ENCODE measurements at places on chromosomes 13 and 19.

DNA sequence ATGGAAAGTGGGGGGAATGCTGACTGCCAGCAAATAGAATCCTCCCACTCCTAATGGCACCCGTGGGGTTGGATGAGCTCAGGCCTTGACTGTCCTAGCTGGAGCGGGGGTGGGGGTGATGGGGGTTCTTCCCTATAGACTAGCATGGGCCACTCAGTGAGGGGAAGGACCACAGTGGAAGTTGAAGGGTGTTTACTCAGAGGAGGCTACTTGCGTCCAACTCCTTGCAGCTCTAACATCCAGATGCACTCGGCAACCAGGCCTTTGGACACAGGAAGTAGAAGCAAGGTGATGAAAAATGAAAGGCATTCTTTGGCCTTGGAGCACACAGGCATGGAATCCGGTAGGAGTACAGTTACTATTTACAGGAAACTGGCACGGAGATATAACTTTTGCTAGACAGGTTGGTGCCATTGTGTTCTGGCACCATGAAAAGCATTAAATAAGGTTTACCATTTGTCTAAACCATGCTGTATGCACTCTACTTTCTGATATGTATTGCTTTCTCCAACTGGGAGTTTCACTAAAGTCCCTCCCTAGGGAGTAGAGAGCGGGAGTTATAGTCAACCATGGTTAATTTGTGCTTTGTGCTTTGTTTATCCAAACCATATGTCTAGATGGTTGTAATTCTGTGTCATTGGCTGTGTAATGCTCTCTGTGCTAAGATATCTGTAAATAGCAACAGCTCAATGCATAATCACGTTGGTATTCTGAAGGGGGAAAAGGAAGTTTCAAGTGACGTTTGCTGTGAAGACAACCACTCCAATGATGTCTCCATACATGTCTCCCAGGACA is 125.3 kb downstream of the TSHZ3 start:
- no peak for DNase-seq

DNA sequence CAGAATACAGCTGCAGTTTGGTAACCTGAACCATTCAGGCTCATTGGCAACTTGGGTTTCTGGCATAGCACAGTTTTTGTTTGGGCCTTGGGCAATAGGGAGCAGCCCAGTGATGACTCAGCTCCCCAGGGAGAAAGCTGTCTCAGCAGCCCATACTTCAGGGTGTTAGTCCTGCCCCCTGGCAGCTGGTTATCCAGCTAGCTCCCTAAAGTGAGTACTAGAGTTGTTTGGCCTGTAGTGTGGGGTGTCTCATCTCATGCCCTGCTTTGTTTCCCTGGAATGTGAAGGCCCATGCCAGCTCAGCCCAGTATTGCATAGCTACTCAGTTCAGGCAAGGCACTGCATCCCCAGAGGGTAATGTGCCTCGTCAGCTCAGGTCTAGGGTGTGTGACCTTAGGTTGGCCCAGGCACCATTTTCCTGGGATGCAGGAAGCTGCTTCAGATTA is 18.2 kb upstream of the ZNF543 start:
- DNase-seq: no peak

DNA sequence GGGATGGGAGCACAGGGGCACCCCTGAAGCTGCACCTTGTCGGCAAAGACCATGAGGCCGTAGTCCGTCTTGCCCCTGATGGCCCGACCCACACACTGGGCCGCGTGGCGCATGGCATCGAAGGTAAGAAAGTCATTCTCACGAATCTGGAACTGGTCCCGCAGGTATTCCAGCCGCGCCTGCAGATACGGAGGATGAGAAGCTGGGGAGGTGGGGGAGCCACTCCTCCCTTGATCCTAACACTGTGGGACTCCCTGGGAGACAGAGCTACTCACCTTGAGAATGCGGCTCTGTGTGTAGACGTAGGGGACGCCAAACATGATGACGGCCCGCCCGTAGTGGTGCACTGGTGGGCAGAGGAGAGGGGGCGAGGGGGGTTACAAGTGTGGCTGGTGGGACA is 11.9 kb downstream of the KLC3 start:
- DNase-seq: no peak

DNA sequence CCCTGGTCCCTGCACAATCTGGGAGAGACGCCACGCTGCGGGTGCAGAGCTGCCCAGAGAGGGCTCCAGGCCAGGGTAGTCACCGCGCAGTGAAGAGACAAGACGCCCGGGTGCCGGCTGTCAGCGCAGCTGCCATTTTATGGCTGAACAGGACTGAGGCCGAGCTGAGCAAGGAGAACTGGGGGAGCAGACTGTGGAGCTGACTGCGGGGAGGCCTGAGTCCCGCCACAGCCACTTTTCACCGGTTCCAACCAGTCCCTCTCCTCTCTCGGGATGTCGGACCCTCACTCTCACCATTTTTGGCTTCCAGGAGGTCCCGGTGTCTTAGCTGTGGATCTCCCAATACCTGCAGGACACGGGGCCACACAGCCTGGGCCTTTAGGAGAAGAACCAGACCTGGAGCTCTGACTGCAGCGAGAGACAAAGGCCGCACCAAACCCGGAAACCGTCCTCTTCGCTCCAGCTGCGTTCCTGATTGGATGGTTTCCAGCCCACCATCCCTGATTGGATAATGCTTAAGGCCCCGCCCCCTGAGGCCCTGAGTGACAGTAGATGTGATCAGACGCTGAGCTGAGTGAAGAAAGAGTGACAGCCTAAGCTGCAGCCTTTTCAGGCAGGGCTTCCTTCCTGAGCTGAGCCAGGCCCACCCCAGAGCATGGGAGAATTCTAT is at the start of gene ZNF626:
TSS of gene ZNF626 (minus strand) at position 422 of the 670 bp plus-strand sequence. CDS start at position 297, 125 bp downstream.
- peak; percentile 76 for DNase-seq

GRCh38 chr19:17555929-17556813 is 722 bp downstream of the COLGALT1 start:
- DNase-seq: no peak

DNA sequence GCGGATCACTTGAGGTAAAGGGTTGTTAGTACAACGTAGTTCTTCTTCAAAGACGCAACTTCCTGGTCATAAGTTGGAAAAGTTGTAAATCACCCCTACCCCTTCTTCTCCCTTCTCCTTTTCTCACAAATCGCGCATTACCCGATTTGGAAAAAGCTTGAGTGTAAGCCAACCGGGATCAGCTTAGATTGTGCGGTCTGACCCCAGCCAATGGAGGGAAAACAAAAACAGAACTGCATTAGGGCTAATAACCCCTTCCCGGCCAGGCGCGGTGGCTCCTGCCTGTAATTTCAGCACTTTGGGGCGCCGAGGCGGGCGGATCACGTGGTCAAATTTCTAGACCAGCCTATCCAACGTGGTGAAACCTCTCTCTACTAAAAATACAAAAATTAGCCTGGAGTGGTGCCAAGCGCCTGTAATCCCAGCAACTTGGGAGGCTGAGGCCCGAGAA is 806 bp downstream of the ZNF90 start:
- DNase-seq: no peak

DNA sequence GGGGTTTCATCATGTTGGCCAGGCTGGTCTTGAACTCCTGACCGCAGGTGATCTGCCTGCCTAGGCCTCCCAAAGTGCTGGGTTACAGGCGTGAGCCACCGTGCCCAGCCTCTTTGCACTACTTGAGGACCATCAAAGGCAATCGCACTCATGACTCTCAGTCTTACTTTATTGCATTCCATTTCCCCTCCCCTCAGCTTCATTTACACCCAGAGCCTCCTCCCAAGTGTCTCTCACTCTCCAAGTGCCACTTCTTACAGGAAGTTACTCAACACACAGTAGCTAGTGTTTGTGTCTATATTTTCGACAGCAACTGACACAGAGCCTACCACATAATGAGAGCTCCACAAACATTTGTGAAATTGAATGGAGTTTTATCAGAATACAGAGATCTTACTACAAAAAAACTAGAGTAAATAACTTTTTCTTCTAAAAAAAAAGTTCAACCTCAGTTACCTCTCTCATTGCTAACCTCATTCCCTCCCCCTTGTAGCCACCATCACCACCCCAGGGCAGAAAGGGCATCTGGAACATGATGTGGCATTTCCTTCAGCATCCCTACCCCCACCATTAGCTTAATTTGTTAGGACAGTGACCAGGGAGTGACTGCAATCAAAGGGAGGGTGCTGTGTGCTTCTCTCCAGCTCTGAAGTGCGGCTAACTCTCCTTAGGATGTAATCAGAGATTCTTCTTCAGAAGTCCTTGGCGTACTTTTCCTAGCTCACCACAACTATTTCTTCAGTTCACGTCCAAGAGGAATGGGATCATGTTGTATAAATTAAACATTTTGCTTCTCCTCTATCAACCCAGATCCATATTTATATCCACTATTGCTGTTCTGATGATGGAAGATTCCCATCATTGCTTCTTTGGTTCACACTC is 17.0 kb upstream of the RUBCNL start:
- DNase-seq: no peak

GRCh38 chr13:110445722-110446574 is 115.6 kb downstream of the RAB20 start:
- no peak for DNase-seq

DNA sequence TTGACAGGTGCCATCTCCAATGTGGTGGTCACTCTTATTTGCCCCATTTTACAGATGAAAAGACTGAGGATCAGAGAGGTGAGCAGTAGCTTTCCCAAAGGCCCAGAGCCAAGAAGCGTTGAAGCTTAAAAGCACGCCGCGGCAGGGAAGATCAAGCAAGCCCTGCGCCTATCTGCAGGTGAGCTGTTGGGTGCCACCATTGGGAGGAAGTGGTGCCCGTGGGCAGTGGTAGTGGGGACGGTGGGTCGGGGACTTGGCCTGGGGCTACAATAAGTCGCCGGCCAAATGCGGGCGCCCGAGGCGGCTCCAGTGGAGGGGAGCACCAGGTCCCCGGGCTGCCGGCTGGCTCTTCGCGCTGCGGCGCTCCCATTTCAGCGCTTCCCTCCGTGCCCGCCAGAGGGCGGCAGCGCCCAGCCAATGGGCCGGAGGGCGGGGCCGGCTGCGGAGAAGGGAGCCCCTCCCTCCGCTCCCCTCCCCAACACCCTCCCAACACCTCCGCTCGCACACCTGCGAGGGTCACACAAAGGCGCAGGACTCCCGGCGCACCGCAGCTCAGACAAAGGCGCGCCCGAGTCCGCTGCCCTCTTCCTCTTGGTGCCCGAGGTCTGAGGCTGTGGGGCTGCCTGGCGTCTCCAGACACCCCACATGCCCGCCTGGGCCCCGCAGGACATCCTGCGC is 744 bp upstream of the POU2F2 start:
- peak; percentile 68 for DNase-seq

- DNase-seq: no peak
These were observed 326.1 kb upstream of the TSHZ3 start for GRCh38 chr19:31675193-31675913.

- no peak for DNase-seq
These were observed 152.6 kb upstream of the VSTM2B start for GRCh38 chr19:29372921-29373797.

DNA sequence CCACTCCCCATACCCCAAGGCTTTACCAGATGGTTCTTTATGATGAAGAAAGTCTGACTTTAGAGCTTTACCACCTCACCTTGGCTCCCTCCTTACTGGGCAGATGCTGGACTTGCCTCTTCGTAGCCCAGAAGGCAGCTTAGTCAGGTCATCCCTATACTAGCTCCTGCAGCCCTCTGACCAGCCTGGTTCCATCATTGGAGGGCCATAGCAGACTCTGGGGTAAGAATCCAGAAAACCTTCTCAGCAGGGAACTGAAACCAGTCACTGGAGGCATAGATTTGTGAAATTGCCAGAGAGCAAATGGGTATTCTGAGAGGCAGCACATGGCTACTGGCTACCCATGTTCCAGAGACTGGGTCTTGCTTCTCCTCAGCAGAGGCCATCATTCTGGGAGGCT is 21.8 kb upstream of the ZNF492 start:
- no peak for DNase-seq

GRCh38 chr19:53485046-53486004 is 17.8 kb downstream of the ZNF813 start:
- DNase-seq: no peak

- peak; percentile 76 for DNase-seq
These were observed 12.8 kb downstream of the LTBP4 start for GRCh38 chr19:40613690-40614621.

DNA sequence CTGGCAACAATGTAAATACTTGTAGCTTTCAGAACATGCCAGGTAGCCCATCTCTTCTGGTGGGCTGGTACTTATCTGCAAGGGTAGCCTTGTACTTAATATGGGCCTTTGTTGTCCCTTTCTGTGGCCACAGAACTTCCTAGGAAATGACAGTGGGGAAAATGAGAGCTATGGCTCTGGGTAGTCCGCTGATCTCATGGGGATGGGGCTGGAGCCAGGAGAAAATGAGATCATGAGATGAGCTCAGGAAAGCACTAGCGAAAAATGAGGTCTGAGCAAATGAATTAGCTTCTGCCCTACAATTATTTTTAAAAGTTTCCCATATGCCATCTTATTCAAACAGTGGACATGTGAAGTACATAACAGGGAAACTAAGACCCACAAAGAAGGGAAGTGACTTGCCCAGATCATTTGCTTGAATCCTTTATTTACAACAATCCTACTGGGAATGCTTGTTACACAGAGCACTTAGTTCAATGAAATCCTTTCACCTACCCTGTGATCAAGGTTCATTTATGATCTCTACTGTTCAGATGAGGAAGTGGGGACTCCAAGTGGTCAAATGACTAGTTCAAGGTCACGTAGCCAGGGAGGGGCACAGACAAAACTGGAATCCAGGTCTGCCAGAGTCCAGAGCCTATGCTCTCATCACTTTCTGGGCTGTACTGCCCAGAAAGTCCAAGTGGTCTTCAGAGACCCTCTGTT is 87.1 kb downstream of the PTPRS start:
- no peak for DNase-seq

- no peak for DNase-seq
These were observed 231.7 kb downstream of the FOXO1 start for GRCh38 chr13:40434516-40435397.

- peak; percentile 29 for DNase-seq
These were observed 754 bp upstream of the SIX5 start for GRCh38 chr19:45769821-45770191.

- no peak for DNase-seq
These were observed 57.5 kb downstream of the STARD13 start for GRCh38 chr13:33227927-33228647.

- no peak for DNase-seq
These were observed 1.2 kb upstream of the GPX4 start for GRCh38 chr19:1102407-1103131.

DNA sequence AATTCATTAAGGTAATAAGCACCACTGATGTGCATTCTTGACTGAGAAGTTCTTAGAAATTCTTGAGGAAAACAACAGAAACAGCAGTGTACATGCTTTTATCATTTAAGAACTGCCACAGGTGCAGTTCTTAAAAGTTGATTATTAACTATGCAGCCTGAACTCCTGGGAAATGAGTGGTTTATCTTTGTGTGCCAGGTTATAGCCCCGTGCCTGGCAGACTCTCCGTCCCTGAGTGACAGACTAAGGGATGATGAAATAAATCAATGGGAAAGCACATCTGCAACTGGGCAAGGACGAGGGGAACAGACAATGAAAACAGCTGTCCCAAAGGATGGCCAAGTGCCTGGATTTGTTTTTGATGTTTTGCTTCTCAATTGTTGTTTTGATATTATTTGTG is 84.4 kb upstream of the SPATA13 start:
- no peak for DNase-seq

GRCh38 chr19:28463493-28464053 is 749.4 kb downstream of the UQCRFS1 start:
- DNase-seq: no peak

GRCh38 chr19:18506101-18506930 is 15.6 kb downstream of the ELL start:
- no peak for DNase-seq

- DNase-seq: no peak
These were observed 1179.8 kb downstream of the SLITRK1 start for GRCh38 chr13:82702513-82702912.
